ENCODE measurements at places on chromosomes 6 and 20.
A peak's percentile ranks its signal among the peaks of the same experiment; 100 is the strongest.

DNA sequence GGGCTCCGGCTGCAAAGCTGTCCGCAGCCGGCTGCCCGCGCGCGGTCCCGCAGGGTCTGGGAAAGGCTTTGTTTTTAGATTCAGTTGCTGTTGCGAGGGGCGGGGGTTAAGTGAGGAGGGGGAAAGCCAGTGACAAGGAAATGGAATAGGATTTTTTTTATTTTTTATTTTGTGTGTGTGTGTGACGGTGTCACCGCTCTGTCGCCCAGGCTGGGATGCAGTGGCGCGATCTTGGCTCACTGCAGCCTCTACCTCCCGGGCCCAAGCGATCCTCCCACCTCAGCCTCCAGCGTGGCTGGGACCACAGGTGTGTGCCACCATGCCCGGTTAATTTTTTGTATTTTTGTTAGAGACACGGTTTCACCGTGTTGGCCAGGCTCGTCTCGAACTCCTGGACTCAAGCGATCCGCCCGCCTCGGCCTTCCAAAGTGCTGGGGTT is 615 bp upstream of the UBE2J1 start:
- DNase-seq = no peak

- DNase-seq = peak; percentile 15
Measured at GRCh38 chr20:34997131-34997561, 41.5 kb downstream of the MYH7B start.

GRCh38 chr6:155687645-155688044 is 232.0 kb upstream of the NOX3 start:
- no peak for DNase-seq

- DNase-seq = no peak
Measured at GRCh38 chr6:21986703-21987102, 310.1 kb downstream of the PRL start.

DNA sequence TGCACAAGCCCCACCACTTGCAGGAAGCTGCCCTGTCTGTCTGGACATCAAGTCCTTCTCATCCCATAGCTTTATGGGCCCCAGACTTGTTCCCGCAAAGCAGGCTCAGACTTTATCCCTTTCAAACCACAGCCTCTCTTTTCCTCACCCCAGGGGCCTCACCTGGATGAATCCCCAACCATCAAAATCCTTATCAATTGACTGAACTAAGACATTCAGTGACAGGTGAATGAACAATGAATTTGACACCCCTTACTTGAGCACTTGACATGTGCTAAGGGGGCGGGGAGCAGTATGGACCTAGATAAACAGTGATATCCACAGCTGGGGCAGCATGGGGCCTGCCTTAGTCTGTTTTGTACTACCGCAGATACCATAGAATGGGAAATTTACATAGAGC is 5.0 kb downstream of the RAB44 start:
- no peak for DNase-seq

- DNase-seq = no peak
Measured at GRCh38 chr6:90303039-90303438, 6.4 kb upstream of the BACH2 start.

GRCh38 chr6:82363428-82364086 is at the start of gene TPBG:
TPBG (plus strand) TSS chr6:82363817; CDS start chr6:82364962, 1,145 bp downstream.
- peak; percentile 82 for DNase-seq

DNA sequence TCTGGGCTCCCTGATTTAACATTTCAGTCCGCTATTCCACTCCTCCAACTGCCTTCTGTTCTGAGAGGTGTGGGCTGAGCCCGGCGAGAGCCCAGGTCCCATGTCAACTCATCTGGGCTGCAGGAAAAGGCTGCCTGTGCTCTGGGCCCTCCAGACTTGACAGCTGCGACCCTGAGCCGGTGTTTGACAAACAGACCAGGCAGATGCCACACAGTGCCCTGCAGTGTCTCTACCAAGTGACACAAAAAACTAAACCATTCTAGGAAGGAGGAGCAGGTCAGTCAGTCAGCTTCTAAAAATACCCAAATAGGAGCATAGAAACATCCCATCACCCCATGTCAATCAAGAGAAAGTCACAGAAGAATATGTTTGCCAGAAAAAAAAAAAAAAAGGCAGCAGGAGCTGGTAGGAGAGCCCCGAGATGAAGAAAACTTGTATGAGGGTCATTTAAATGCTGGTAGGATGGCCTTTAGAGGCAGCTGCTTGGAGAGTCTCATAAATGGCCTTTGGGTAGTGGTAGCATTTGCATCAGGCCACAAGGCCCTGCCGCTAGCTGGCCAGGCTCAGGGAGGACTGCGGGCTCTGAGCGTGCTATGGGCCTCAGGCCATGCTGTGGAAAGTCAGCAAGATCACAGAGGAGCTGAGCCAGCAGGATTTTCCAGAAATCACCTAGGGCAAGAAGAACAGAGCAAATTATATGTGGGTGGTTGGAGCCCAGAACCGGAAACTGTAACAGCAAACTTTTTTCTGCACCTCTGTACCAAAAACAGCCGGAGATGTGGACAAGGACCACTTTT is 36.6 kb upstream of the GFOD1 start:
- DNase-seq = no peak

GRCh38 chr20:30419466-30419865 is 838.0 kb upstream of the DEFB115 start:
- DNase-seq = no peak

DNA sequence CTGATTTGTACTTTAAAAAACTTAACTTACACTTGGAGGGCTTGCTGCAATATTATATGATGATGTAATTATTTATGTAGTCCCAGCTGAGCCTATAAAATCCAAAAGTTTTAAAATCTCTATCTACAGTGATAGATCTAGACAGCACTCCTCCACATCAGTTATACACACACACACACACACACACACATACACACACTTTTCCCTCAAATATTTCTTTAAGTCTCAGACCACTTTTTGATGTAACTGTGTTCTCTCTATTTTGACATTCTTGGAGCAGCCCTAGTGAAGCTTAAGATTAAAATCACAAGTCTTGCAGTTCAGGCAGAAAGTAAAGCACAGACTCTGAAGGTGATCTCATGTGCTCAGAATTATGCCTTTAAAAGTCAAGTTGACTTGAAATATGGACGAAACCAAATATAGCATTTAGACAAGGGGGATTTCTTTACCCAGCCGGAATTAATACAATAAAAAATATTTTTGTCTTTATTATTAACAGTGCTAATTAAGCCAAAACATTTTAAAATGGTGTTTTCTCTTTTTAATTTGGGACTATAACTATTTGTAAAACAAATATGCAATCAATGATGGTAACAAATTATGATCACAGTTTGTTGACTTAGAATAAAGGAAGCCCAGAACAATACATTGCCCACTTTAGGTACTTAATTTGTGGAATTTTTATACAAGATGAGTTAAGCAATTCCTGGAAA is 63.5 kb upstream of the TMEM30A start:
- DNase-seq = peak; percentile 41

- DNase-seq = no peak
Measured at GRCh38 chr6:150698391-150698790, 98.7 kb downstream of the PLEKHG1 start.

DNA sequence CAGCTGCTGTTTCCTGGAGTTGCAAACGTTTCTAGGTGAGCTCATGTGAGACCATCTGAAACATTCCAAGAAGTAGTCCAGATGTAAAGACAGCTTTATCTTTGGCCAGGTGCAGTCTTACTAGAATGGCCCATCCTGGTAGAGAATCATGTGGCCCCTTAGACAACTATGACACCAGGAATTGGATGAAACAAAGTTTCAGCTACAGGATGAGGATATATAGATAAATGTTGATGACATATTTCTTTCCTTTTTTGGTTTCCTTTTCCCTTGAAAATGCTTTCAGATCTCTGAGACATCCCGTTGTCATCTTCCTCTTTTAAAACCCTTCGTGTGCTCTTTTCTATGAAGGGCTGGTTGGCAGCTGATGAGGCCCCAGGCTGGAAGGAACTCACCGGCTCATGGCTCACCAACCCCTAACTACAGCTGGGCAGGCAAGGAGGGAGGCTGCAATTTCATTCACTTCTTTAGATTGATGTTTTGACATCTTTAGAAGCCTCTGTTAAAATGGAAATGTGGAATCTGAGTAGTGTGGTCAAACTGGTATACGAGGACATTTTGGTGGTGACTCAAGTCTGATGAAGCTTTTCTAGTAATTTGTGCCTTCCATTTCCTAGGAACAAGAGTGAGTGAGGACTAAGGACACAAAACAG is 167.9 kb upstream of the TNFAIP3 start:
- DNase-seq = peak; percentile 46

DNA sequence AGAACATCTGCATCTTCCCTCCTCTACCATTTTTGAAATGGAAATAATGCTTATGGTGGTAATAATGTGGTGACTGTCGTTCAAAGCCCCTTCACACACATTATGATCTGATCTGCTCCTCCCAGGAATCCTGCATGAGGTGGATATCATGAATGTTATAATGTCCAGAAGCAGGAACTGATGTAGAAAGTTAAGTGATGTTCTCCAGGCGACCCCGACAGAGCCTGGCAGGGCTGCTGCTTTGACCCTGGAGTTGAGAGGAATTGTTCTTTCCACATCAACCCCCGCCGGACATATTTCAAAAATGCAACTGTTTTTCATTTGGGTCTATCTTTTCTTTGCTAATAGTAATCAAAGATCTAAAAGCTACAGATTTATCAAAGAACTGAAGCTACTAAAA is 131.6 kb downstream of the GMPR start:
- DNase-seq = no peak

GRCh38 chr6:63816982-63817436 is 181.4 kb downstream of the PHF3 start:
- peak; percentile 27 for DNase-seq

- DNase-seq = no peak
Measured at GRCh38 chr6:143322386-143322785, 128.1 kb downstream of the ADAT2 start.

DNA sequence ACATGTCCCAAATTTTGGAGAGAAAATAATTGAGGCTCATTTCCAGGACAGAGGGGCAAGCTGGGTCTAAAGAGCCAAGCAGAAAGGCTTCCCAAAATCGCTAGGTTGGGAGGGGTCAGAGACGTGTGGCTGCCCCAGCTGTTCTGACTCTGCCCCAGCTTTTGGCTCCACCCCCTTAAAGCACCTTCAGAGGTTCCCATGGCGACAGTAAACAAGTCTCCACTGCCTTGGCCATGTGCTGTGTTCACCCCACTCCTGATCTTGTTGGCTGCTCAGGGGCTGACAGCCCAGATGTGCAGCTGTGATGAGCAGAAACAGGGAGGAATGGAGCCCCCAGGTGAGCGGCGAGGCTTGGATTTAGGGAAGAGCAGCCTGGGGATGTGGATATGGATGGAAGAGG is 72.8 kb upstream of the SPTLC3 start:
- no peak for DNase-seq

- no peak for DNase-seq
Measured at GRCh38 chr6:24950218-24950941, 14.6 kb upstream of the RIPOR2 start.

- DNase-seq = no peak
Measured at GRCh38 chr6:112352607-112353006, 5.5 kb downstream of the RFPL4B start.

GRCh38 chr20:46388201-46388836 is 18.1 kb downstream of the ELMO2 start:
- DNase-seq = no peak

DNA sequence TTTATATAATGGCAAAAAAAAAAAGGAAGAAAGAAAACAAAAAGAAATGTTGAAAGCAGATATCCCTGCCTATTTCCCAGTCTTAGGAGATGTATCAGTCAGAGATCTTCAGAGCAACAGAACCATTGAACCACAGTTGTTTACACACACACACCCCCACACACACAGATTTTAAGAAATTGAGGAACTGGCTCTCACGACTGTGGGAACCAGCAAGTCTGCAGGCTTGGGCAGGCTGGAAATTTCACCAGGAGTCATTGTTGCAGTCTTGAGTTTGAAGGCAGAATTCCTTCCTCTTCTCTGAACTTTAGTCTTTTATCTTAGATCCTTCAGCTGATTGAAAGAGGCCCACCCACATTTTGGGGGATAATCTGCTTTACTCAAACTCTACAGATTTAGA is 380.9 kb downstream of the CDKAL1 start:
- no peak for DNase-seq

DNA sequence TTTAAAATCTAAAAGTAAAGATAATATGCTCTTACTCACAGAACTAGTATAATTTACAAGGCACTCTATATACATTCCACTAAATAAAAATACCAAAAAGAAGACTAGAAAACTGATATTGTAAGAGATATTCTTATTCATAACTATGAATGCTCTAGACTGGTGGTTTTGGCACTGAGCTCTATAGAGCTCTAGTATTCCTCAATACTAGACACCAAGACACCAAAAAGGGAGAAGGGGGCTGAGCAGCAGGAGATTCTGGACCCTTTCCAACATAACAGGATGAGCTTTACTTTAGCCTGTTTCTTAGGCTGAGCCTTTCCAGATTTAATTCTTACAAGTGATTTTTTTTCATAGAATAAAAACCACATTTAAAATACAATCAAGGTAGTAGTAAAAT is 173.6 kb downstream of the COL21A1 start:
- DNase-seq = no peak

GRCh38 chr6:166222631-166223030 is 55.0 kb upstream of the TBXT start:
- DNase-seq = no peak

DNA sequence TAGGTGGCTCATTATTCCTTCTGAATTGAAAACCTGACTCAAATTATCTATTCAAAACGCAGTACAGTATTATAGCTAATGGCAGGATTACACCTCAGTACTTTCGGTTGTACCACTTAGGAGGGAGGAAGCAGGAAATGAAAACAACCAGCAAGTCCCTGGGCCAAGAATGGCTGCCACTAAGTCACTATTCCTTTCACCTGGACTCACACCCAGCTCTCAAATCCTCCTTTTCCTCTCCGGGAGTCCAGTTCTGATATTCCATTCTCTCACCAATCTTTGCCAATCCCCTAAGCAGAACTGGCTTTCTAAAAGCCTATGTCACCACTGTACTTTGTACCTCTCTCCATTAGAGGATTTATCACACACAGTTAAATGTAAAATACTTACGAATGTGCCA is 20.6 kb downstream of the TMEM242 start:
- DNase-seq = no peak

- peak; percentile 64 for DNase-seq
Measured at GRCh38 chr20:37714978-37715672, 21.3 kb downstream of the CTNNBL1 start.

- DNase-seq = no peak
Measured at GRCh38 chr6:134198093-134198492, 119.8 kb downstream of the SGK1 start.

GRCh38 chr6:38495518-38495917 is 144.2 kb downstream of the BTBD9 start:
- no peak for DNase-seq

GRCh38 chr6:35007016-35007415 is 118.0 kb downstream of the ANKS1A start:
- no peak for DNase-seq

DNA sequence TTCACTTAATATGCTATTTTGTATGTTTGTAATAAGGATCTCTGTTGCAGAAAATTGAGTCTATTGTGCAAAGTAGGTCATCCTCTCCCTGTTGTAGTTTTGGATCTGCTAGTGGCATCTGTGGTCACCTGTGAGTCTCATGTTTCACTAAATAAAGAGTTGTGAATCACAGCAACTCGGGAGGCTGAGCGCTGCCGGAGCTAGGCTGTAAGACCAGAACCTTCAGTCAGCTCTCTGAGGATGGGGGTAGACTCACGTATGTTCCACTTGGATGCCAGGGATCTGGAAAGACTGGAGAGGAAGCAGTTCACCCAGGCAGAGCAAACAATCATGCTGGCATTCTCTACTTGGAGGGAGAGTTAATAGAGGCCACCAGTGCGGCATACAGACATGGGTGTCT is 187.3 kb upstream of the FOXA2 start:
- no peak for DNase-seq

- DNase-seq = no peak
Measured at GRCh38 chr6:1605893-1606779, 3.6 kb upstream of the FOXC1 start.

Measured in IMR-90 (cell line).